Osteocyte (in vitro differentiated cells): ENCODE measurements at places on chromosomes 11 and 22. TPM values are rescaled to one million over a fixed set of nuclear protein-coding genes. Genes with fewer than 3 reads are reported as not detected.

DNA sequence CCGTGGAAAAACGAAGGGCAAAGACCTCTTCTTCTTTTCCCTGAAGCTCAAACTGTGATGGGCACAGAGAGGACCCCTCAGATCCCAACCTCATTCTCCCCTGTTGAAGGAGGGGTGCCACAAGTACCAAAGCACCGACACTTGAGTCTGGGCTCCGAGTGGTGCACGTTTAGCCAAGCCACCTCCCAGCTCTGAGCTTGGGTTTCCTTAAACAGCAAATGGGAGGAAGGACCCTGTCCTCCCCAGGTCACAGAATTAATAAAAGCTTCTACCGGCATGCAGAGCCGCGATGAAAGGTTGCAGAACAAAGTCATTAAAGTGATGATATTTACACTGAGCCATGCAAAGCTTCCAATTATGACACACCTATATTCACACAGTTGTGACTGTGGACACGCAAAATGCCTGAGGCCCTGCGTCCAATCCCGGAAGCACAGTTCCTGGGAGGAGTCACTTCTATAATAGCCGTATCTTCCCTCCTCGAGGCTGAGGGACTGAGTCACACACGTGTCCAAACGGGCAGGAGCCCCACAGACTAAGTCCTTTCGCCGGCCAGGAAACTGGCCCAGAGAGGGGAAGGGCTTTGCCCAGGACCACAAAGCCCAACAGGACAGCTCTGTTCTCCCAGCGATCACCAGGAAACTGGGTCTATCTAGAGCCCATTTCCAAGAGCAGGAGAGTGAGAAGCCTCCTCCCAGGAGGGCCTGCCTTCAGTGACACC lies 922 bp upstream of the CSNK1E start:
- DNase-seq: no peak
- H3K4me1 ChIP-seq: peaks cover 44% of the 10 kb centered on the region
- H3K4me3 ChIP-seq: peak overlapping the region; percentile 73
- H3K36me3 ChIP-seq: no peaks in the 10 kb centered on the region
- no peaks in the 10 kb centered on the region for H3K27me3 ChIP-seq

GRCh38 chr11:12691473-12691872 lies 17.3 kb downstream of the TEAD1 start:
- H3K4me1 ChIP-seq: peaks cover 91% of the 10 kb centered on the region
- peak overlapping the region; percentile 70 for H3K27ac ChIP-seq
- H3K27me3 ChIP-seq: no peaks in the 10 kb centered on the region
- H3K4me3 ChIP-seq: no peak overlapping the region

- peaks cover 15% of the 10 kb centered on the region for H3K36me3 ChIP-seq
- H3K4me3 ChIP-seq: peak overlapping the region; percentile 78
- no peak for DNase-seq
- no peaks in the 10 kb centered on the region for H3K27me3 ChIP-seq
- H3K27ac ChIP-seq: peak overlapping the region; percentile 97
These were observed 80.7 kb upstream of the PPARA start for GRCh38 chr22:46069521-46070214.

The JAML gene
- total RNA-seq: not detected in 2 replicates

DNA sequence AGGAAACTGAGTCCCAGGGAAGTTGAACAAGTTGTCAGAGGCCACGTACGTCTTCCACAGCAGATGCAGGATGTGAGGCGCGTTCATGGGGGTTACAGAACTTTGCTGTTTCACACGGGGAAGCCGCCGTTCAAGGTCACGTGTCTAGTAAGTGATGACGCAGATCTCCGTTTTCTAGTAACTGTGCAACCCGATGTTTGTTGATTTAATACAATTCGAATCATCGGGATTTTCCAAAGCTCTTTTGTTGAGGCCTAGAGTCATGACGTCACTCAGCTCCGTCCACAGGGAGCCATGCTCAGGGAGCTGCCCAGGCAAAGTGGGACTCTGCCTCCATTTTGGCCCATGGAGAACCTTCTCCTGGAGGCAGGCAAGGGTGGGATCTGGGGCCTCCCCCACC lies 1121.8 kb downstream of the TBC1D22A start:
- no peaks in the 10 kb centered on the region for H3K36me3 ChIP-seq
- H3K27ac ChIP-seq: no peak overlapping the region
- no peak overlapping the region for H3K4me3 ChIP-seq
- H3K27me3 ChIP-seq: no peaks in the 10 kb centered on the region

DNA sequence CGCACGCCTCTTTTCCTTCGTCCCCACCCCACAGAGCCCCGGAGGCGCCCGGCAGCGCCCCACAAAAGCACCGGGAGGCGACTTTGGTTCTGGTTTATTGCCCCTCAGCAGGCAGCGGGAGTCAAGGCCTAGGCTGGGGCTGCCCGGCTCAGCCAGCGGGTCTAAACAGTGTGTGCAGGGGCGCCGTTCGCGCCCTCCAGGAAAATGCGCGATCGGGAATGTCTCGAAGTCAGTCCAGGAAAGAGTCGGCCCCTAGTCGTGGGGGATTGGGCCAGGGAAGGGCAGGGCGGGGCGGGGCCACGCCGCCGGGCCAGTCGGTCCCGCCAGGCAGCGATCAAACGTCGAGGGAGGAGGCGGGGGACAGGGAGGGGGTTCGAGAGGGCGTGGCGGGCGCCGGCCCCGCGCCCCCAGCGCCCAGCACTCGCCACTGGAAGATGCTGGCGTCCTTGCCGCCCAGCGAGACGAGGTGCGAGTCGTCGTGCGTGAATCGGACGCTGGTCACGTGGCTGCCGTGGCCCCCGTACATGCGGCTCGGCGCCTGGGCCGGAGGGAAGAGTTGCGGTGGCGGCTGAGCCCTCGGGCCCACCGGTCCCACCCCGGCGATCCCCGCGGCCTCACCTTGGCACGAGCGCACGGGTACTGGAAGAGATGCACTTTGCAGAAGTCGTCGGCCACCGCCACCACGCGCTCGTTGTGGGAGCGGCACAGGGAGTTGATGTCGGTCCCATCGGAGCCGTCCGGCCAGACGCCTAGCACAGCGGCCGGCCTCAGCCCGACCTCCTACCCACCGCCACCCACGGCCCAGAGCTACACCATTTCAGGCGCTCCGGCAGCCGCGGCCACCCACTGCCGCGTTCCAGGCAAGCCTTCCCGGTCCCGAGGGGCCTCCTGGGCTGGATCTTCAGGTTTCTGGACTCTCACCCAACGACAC lies 741 bp upstream of the MTA2 start:
- no peak for DNase-seq
- H3K4me3 ChIP-seq: peak overlapping the region; percentile 84
- peaks cover 31% of the 10 kb centered on the region for H3K36me3 ChIP-seq
- peaks cover 32% of the 10 kb centered on the region for H3K4me1 ChIP-seq
- peak overlapping the region; percentile 96 for H3K27ac ChIP-seq
- no peaks in the 10 kb centered on the region for H3K27me3 ChIP-seq

DNA sequence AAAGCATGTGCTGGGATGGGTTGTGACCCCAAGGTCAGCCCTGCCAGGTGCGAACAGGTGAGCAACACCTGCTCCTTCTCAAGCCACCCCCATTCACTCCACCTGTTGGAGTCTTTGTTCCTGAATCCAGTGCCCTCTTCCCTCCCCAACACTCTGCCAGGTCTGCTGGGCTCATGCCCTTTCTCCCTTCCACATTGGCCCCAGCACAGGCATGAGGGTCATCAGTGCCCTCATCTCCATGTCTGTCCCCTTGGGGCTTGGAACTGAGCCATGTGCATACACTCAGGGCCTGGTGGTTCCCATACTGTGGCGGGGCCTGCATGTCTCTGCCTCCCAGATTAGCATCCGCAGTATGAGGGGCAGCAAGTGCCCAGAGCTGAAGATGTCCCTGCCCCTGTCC lies 19.1 kb downstream of the RFPL2 start:
- H3K27ac ChIP-seq: no peak overlapping the region
- H3K4me1 ChIP-seq: no peaks in the 10 kb centered on the region
- no peaks in the 10 kb centered on the region for H3K36me3 ChIP-seq
- no peak for DNase-seq

The SEZ6L gene
- total RNA-seq: not detected in 2 replicates

GRCh38 chr11:2300290-2300935 lies 1.3 kb downstream of the C11orf21 start:
- H3K27ac ChIP-seq: no peak overlapping the region
- H3K27me3 ChIP-seq: peaks cover 3% of the 10 kb centered on the region
- H3K36me3 ChIP-seq: no peaks in the 10 kb centered on the region
- peak; percentile 83 for DNase-seq
- no peak overlapping the region for H3K4me3 ChIP-seq

DNA sequence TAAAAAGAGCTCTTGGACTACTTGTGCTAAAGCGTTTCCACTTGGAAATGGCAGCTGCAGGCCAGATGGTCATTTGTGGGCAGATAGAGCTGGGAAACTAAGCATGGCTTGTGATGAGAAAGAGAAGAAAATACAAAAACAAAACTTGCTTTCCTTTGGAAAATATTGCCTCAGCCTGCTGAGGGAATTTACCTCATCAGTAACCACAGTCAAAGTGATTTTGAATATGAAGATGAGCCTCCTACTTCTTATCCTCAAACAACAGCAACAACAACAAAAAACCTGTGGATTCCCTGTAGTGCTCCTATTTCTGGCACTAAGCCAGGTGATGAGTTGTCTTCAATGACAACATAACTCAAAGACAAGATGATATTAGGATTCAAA lies 62.7 kb upstream of the FIBIN start:
- no peak overlapping the region for H3K4me3 ChIP-seq
- no peak for DNase-seq
- peak overlapping the region; percentile 52 for H3K27ac ChIP-seq
- no peaks in the 10 kb centered on the region for H3K27me3 ChIP-seq
- peaks cover 39% of the 10 kb centered on the region for H3K4me1 ChIP-seq
- H3K36me3 ChIP-seq: peaks cover 10% of the 10 kb centered on the region

GRCh38 chr11:83054001-83054400 lies 17.7 kb downstream of the RAB30 start:
- no peak overlapping the region for H3K4me3 ChIP-seq
- H3K4me1 ChIP-seq: peaks cover 84% of the 10 kb centered on the region
- H3K27ac ChIP-seq: peak overlapping the region; percentile 99

The SCUBE2 gene
- 1.9 and 3.3 TPM in 2 replicates for total RNA-seq

DNA sequence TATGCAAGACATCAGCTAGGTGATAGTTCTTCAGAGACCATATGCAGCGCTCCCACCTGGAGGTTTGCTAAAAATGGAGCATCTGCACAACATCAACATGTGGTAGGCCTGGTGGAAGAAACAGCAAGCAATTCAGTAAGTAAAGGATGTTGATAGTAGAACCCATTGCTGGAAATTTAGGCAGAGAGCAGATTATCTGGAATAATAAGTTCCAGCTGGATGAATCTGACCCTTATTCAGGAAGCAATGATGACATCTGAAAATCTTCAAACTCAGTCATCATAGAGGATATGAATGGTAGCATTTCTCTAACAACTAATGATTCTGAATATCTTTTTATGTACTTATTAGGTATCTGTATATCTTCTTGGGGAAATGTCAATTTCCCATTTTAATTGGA lies 225.2 kb upstream of the ANO3 start:
- no peak overlapping the region for H3K27ac ChIP-seq
- H3K27me3 ChIP-seq: no peaks in the 10 kb centered on the region
- no peaks in the 10 kb centered on the region for H3K36me3 ChIP-seq

- H3K36me3 ChIP-seq: peaks cover 3% of the 10 kb centered on the region
- no peak for DNase-seq
- no peak overlapping the region for H3K4me3 ChIP-seq
These were observed 99.1 kb downstream of the CD44 start for GRCh38 chr11:35237860-35238715.

The ARHGAP8 gene
- 0.89 and 1.5 TPM in 2 replicates for total RNA-seq

DNA sequence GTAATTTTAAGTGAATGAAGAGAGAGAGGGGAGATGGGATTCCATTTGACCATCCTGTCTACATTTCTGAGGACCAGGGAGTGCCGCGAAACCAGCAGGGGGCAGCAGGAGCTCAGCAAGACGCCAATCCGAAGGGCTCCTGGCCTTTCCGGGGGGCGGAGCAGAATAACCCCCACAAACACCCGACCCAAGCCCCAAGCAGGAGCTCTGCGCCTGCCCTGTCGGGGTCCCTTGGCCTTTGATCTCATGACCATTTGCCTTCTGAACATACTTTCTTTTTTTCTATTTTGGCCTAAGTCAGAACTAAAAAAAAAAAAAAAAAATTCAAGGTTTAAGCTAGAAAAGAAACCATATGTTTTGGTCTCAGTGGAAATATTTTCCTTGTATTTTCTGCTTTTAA lies 21.9 kb upstream of the SCN2B start:
- no peaks in the 10 kb centered on the region for H3K36me3 ChIP-seq
- peak overlapping the region; percentile 31 for H3K4me3 ChIP-seq
- H3K27me3 ChIP-seq: peaks cover 7% of the 10 kb centered on the region
- H3K4me1 ChIP-seq: peaks cover 6% of the 10 kb centered on the region
- H3K27ac ChIP-seq: no peak overlapping the region
- no peak for DNase-seq

DNA sequence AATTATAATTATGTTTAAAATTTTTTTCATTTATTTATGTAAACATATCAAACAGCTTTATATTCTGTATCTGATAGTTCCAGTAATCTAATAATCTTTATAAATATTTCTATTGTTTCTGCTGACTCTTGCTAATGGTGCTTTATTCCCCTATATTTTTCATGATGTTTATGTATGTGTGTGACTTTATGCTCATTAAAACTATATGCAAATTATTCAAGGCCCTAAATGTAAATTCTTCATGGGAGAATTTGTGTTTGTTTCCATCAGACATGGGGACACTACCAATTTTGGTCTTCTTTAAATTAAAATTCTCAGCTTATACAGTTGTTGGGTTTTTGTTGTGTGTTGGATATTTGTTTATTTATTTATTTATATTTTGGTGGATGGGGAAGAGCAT lies 13.7 kb upstream of the ALKBH3 start:
- no peak overlapping the region for H3K27ac ChIP-seq
- no peaks in the 10 kb centered on the region for H3K4me1 ChIP-seq
- peaks cover 24% of the 10 kb centered on the region for H3K27me3 ChIP-seq
- no peak overlapping the region for H3K4me3 ChIP-seq
- no peak for DNase-seq
